Upper lobe of right lung (tissue), 1 donor: ENCODE measurements at places on chromosomes 3 and 15. TPM values are rescaled to one million over a fixed set of nuclear protein-coding genes. Genes with fewer than 3 reads are reported as not detected.

GRCh38 chr3:125010393-125010792, 45.4 kb downstream of the HEG1 start:
- no peaks in the 10 kb centered on the region for H3K27me3 ChIP-seq
- H3K4me3 ChIP-seq, result no peak overlapping the region
- H3K27ac ChIP-seq, result no peak overlapping the region
- no peak for DNase-seq
- peaks cover 8% of the 10 kb centered on the region for H3K4me1 ChIP-seq

- no peak for DNase-seq
- H3K27ac ChIP-seq, result no peak overlapping the region
- peaks cover 94% of the 10 kb centered on the region for H3K27me3 ChIP-seq
These were observed 33.8 kb downstream of the ZIC4 start for GRCh38 chr3:147372525-147373027.

- H3K27me3 ChIP-seq, result no peaks in the 10 kb centered on the region
- no peak overlapping the region for H3K4me3 ChIP-seq
- H3K36me3 ChIP-seq, result no peaks in the 10 kb centered on the region
- H3K27ac ChIP-seq, result no peak overlapping the region
These were observed 46.8 kb upstream of the NAALADL2 start for GRCh38 chr3:174812172-174812862.

The ESYT3 gene
- total RNA-seq, result 66.4 TPM

The MAP6D1 gene
- 1.2 TPM for total RNA-seq

GRCh38 chr3:126680667-126681055, 23.4 kb upstream of the CHCHD6 start:
- H3K4me3 ChIP-seq, result no peak overlapping the region
- peaks cover 4% of the 10 kb centered on the region for H3K4me1 ChIP-seq
- no peaks in the 10 kb centered on the region for H3K36me3 ChIP-seq

The PLSCR2 gene
- total RNA-seq, result not detected

- no peaks in the 10 kb centered on the region for H3K27me3 ChIP-seq
- no peaks in the 10 kb centered on the region for H3K36me3 ChIP-seq
- H3K27ac ChIP-seq, result no peak overlapping the region
- no peaks in the 10 kb centered on the region for H3K4me1 ChIP-seq
- no peak for DNase-seq
These were observed 393.7 kb upstream of the GRM7 start for GRCh38 chr3:6467186-6467585.

The CCDC39 gene
- total RNA-seq, result not detected

The GHRL gene
- 2.2 TPM for total RNA-seq

DNA sequence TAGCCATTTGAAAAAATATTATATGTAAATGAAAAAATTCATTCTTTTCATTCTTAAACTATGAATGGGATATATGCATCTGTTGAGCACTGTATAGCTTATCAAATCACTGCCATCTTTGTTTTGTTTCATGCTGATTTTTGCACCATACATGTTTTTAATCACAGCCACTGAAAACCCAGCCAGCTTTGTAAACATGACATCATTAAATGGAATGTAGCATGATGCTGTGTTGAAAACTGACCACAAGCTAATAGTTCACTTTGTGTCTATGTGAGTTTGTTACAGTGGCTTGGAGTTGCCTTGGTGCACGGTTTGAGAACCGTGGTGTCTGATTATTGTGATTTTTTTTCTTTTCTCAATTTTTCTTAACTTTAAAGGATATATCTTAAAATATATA, 75.7 kb downstream of the GMPS start:
- no peaks in the 10 kb centered on the region for H3K36me3 ChIP-seq
- no peaks in the 10 kb centered on the region for H3K27me3 ChIP-seq
- H3K4me3 ChIP-seq, result no peak overlapping the region
- H3K27ac ChIP-seq, result no peak overlapping the region
- DNase-seq, result no peak
- H3K4me1 ChIP-seq, result no peaks in the 10 kb centered on the region

The GREM1 gene
- total RNA-seq, result 2.8 TPM

DNA sequence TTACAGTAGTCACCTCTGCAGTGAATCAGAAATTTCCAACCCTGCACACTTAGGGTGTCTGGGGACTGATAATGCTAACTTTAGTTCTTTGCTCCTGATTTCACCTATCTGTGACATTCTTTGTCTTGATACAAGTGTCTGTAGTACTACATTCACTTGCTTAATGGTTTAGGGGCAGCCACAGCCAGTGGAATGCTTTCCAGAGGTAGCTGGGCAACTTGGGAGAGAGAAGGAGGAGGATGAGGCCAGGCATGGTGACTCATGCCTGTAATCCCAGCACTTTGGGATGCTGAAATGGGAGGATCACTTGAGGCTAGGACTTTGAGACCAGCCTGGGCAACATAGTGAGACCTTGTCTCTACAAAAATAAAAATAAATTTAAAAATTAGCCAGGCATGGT, 8.5 kb downstream of the BAHD1 start:
- H3K4me3 ChIP-seq, result no peak overlapping the region
- H3K36me3 ChIP-seq, result no peaks in the 10 kb centered on the region
- no peaks in the 10 kb centered on the region for H3K27me3 ChIP-seq
- DNase-seq, result no peak
- peaks cover 42% of the 10 kb centered on the region for H3K4me1 ChIP-seq
- no peak overlapping the region for H3K27ac ChIP-seq

- H3K36me3 ChIP-seq, result no peaks in the 10 kb centered on the region
- H3K27ac ChIP-seq, result no peak overlapping the region
- H3K4me1 ChIP-seq, result no peaks in the 10 kb centered on the region
- no peak overlapping the region for H3K4me3 ChIP-seq
- DNase-seq, result no peak
These were observed 5.0 kb downstream of the NEK11 start for GRCh38 chr3:131031660-131032059.

The RTP1 gene
- total RNA-seq, result not detected

- peaks cover 28% of the 10 kb centered on the region for H3K4me1 ChIP-seq
- no peaks in the 10 kb centered on the region for H3K27me3 ChIP-seq
- H3K36me3 ChIP-seq, result peaks cover 12% of the 10 kb centered on the region
These were observed at the start of gene NPHP3 for GRCh38 chr3:132722165-132723023. Gene NPHP3, minus strand, starts transcription at chr3:132722409. Its CDS starts 54 bp downstream, at chr3:132722355.

The RHCG gene
- total RNA-seq, result not detected

The CFAP91 gene
- 3.7 TPM for total RNA-seq

The CTXND1 gene
- total RNA-seq, result 1.9 TPM

The DPPA4 gene
- total RNA-seq, result not detected

- H3K27me3 ChIP-seq, result no peaks in the 10 kb centered on the region
- H3K27ac ChIP-seq, result no peak overlapping the region
- no peaks in the 10 kb centered on the region for H3K36me3 ChIP-seq
- no peak overlapping the region for H3K4me3 ChIP-seq
- DNase-seq, result no peak
- H3K4me1 ChIP-seq, result peaks cover 8% of the 10 kb centered on the region
These were observed 38.4 kb upstream of the TIPARP start for GRCh38 chr3:156635973-156636372.

DNA sequence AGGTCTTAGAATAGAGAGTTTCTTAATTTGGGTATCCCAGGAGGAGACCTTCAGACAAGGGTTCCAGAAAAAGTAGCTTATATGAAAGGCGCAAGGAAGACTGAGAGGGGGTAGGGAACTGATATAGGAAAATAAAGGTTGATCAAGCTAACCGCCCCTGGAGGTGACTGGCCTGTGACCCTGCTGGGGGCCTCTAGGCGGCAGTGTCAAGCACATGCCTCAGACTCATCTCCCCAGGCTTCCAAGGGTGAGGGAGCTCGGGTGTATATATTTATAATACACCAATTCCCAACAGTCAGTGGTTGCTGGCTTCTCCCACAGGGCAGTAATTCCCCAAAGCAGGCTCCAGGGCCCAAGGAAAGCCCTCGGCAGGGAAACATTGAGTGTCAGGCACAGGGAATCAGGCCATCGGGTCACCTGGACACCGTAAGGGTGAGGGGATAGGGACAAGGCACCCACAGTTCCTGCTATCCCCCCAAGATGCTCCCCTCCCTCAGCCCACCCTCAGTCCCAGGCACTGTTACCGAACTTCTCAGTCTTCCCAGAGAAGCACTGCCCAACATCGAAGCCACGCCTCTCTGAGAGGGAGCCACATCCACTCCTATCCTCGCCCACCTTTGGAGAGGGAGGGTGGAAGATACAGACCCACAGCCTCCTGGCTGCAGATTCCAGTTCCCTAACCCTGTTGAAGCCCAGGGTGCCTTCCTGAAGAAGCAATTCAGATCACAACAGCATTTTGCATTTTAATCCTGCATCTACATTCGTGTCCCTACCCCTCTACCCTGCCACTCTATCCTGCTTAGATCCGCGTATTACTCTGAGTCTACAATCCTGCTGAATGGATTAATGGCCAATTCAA, 19.5 kb upstream of the CAV3 start:
- no peaks in the 10 kb centered on the region for H3K4me1 ChIP-seq
- no peak for DNase-seq
- H3K27me3 ChIP-seq, result no peaks in the 10 kb centered on the region
- H3K27ac ChIP-seq, result no peak overlapping the region
- H3K36me3 ChIP-seq, result no peaks in the 10 kb centered on the region
- no peak overlapping the region for H3K4me3 ChIP-seq

GRCh38 chr3:124781476-124782376, 51.5 kb downstream of the UMPS start:
- peaks cover 24% of the 10 kb centered on the region for H3K4me1 ChIP-seq
- H3K27ac ChIP-seq, result peak overlapping the region; percentile 71
- DNase-seq, result peak; percentile 2
- no peaks in the 10 kb centered on the region for H3K27me3 ChIP-seq
- no peak overlapping the region for H3K4me3 ChIP-seq
- no peaks in the 10 kb centered on the region for H3K36me3 ChIP-seq

DNA sequence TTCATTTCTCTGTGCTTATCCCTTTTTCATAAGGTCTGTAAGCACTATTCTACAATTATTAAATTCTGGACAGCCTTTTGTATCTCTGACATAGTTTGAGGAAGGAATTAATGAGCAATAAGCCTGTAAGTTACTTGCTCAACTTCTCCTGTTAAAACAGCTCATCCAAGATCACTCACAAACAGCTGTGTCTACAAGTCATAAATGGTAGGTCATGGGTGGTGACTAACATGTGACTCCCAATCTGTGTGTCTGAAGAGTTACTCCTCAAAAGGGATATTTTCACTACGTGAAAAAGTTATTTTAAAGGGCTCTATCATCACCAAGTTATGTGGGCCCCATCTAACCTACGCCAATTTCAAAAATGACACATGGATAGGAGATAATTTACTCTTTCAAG, 145.2 kb upstream of the CBLB start:
- no peaks in the 10 kb centered on the region for H3K36me3 ChIP-seq
- no peak for DNase-seq
- no peaks in the 10 kb centered on the region for H3K4me1 ChIP-seq
- H3K27ac ChIP-seq, result no peak overlapping the region
- no peaks in the 10 kb centered on the region for H3K27me3 ChIP-seq
